Stimulated activated CD8-positive, alpha-beta memory T cell treated with anti-CD3 and anti-CD28 coated beads, Interleukin-12 subunit alpha, Interleukin-12 subunit beta, amount 100 ng/mL, for 1 hour (primary cell): ENCODE measurements at places on chromosomes 7 and 10.

DNA sequence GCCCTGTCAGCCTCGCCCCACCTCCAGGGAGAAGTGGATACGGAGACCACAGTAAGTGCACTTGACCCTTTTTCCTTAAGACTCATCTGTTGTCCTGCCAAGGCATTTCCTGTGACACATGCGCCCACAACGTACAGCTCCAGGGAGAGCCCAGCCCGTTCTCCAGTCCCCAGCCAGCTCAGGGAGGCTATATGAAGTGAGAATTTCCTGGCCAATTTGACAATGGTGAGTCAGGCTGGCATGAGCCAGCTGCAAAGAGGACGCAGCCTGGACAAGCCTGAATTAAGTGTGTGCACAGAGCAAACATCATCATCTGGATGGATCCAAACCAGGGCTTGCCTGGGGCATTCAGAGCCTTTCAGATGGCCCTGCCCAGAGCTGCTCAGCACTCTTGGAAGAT lies 244.8 kb downstream of the KCNMA1 start:
- DNase-seq, result no peak

- DNase-seq, result no peak
Measured at GRCh38 chr10:98115031-98115787, 19.2 kb upstream of the R3HCC1L start.

DNA sequence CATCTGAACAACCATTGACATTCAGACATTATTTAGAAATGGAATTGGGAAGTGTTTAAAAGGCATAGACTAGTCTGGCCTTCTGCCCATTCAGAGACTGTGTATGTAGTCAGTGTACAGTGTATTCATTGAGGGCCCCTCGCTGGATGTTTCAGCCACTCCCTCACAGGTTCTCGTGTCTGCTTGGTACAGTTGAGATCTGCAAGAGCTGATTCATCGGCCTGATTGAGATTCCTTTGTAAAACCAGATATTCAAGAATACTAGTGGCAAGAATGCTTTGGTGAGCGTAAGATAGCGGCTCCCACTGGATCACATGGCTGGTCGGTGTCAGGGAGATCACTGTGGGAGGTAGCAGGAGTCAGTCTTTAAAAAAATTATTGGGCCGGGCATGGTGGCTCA lies 119.5 kb downstream of the TCF7L2 start:
- DNase-seq, result no peak

GRCh38 chr7:22697876-22698606 lies 29.0 kb upstream of the IL6 start:
- no peak for DNase-seq

- DNase-seq, result no peak
Measured at GRCh38 chr7:997404-998395, 14.7 kb downstream of the CYP2W1 start.

GRCh38 chr7:114875186-114875585 lies 46.7 kb upstream of the MDFIC start:
- no peak for DNase-seq

DNA sequence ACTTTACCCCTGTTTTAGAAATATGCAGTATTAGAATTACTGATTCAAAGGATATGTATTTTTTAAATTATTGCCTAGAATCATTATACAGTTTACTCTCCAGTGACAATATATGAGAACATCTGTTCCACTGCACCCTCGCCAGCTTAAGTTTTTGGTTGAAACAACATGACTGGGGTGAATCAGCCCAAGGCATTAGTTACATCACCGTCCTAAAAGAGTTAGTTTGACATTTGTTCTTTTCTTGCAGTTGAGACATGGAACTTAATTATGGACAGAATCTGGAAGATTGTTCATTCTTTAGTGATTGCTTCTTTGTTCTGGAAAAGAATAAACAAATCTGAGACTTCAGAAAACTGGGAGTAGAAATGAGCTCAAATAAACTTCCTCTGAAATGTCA lies 167.3 kb upstream of the DKK1 start:
- no peak for DNase-seq

GRCh38 chr10:78627254-78627795 lies 441.4 kb upstream of the ZMIZ1 start:
- DNase-seq, result no peak

GRCh38 chr7:130959743-130960207 lies 225.8 kb upstream of the KLF14 start:
- DNase-seq, result no peak

- DNase-seq, result no peak
Measured at GRCh38 chr10:84695902-84696301, 367.5 kb downstream of the CCSER2 start.

- no peak for DNase-seq
Measured at GRCh38 chr7:17460001-17460400, 161.5 kb downstream of the AHR start.

- no peak for DNase-seq
Measured at GRCh38 chr10:112677689-112678088, 230.7 kb downstream of the VTI1A start.

DNA sequence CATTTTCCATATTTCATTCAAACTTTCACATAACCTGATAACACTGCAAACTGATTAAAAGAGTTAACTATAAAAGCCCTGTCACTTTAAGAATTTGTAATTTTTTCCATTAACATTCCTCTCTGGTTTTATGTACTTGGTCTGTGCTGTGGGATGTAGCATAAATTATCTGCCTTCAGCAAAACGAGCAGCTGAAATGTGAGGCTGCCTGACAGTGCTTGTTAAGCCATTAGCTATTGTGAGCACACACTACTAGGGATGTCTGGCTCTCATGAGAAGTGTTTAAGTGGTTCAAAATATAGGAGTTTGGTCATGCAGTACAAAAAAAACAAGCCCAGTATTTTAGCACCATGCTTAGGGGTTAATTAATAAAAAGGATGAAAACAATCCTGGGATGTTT lies 63.0 kb downstream of the HOXA1 start:
- DNase-seq, result no peak

DNA sequence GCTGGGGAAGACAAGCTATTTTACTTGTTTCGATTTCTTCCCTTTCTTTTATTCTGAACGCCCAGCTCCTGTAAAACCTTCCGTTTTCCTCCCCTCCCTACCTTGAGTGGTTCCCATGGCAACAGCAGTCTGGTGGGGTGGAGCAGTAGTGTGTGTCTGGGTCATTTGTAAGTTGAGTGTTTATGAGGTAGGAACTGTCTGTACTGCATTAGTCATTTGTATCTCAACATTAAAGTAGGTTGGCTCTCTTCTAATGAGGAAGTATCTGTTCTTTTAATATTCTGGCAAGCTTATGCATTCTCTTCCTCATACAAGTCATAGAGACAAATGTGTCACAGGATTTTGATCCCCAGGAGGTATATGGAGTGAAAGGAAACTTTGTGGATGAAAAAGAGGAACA lies 85.3 kb upstream of the CCDC6 start:
- DNase-seq, result no peak

DNA sequence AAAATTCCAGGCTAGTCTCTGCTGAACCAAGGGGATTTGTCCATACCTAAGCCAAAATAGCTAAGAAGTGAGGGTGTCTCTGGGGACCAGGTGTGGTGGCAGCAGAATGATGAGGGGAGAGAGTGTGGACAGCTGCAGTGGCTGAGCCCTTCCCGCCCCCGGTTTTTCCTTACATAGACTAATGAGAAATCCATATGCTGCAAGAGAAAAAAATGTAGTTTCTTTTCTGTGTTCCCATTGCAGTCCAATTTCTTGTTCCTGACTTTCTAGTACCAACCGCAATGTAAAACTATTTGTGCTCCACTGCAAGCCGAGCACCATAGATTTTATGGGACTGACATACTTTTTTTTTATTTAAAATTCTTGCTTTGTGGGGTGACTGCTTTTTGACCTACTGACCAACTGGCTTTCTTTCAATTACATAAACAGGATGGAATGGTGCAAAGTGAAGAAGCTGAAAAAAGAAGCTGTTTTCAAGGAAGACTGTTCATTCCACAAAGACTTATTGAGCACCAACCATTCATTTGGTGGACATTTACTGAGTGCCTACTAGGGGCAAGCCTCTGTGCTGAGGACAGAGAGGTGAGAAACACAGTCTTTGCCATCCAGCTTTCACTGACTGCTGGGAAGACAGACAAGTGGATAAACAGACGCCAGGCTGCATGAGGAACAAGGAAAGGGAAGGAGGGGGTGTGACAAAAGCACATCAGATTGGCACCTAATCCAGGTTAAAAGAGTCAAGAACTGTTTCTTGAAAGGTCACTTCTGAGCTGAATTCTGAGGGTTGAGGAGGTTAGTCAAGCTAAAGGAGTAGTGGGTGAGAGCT lies 9.8 kb downstream of the CEP41 start:
- no peak for DNase-seq

DNA sequence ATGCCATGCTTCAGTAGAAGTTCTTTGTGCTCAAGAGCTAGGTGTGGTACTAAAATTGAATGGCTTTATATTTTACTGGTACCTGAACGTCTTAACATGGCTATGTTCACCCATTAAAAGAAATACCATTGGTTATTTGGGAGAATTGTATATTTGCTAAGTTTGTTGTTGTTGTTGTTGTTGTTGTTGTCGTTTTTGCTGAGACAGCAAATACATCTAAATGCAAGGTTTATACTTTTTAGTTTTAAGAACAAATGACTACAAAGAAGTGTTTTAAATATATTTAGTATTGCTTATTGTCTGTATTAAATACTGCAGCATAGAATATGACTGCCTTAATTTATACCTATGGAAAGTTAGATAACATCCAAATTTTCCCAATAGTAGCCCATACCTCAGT lies 66.9 kb downstream of the HECW1 start:
- DNase-seq, result no peak

DNA sequence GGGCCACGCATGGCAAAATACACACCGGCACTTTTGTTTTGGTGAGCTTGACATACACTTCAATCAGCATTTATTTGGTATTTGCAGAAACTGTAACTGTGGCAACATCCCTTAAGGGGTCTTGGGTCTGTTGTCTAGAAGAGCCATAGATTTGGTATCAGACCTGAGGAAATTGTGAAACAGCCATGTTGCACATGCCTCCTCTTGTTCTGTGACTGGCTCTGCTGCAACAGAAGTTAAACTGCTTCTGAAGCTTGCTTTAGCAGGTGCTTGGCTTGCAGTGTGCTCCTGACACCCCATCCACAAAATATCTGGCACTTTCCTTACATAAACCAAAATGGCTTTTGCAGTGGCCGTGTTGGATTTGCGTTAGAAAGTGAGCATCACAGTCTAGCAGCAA lies 247.3 kb downstream of the GATA3 start:
- DNase-seq, result no peak

GRCh38 chr10:1402816-1403507 lies 334.4 kb downstream of the ADARB2 start:
- DNase-seq, result no peak

DNA sequence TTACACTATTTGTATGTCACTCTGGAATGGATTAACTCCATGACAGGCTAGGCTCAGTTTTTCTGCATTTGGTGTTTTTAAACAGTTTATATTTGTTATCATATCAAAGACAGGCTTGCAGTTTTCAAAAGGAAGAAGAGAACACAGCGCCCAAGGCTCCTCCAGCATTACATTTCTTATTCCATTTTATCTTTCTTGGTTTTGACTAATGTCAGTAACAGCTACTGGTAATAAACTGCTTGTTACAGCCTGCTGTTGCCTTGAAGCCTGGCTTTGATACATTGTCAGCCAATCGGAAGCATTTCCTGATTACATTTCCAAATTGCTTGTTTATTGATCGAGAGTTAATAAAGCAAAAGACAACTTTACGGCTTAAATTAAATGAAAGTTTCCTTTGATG lies 166.0 kb upstream of the MDFIC start:
- no peak for DNase-seq

DNA sequence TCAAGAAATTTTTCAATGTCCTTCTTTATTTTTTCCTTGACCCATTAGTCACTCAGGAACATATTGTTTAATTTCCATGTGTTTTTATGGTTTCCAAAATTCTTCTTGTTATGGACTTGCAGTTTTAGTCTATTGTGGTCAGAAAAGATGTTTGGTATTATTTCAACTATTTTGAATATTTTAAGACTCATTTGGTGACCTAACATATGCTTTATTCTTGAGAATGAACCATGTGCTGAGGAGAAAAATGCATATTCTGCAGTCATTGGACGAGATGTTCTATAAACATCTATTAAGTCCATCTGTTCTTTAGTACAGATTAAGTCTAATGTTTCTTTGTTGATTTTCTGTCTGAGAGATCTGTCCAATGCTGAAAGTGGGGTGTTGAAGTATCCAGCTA lies 42.3 kb upstream of the MDFIC start:
- DNase-seq, result no peak

DNA sequence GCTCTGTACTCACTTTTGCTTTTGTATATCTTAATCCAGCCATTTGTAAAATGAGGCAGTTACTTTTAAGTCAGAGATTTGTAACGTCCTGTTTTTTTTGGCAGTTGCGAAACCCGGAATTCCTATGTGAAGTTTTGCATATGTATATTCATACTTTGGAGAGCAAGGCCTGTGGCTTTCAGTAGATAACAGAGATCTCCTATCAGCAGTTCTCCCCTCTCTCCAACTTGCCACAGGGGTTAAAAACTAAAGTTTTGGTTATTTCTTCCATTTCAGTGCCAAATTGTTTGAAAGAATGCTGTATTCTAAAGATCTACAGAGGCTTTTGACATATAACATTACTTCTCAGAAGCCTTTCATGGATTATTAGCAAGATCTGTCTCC lies 102.4 kb downstream of the EXOC4 start:
- DNase-seq, result no peak

DNA sequence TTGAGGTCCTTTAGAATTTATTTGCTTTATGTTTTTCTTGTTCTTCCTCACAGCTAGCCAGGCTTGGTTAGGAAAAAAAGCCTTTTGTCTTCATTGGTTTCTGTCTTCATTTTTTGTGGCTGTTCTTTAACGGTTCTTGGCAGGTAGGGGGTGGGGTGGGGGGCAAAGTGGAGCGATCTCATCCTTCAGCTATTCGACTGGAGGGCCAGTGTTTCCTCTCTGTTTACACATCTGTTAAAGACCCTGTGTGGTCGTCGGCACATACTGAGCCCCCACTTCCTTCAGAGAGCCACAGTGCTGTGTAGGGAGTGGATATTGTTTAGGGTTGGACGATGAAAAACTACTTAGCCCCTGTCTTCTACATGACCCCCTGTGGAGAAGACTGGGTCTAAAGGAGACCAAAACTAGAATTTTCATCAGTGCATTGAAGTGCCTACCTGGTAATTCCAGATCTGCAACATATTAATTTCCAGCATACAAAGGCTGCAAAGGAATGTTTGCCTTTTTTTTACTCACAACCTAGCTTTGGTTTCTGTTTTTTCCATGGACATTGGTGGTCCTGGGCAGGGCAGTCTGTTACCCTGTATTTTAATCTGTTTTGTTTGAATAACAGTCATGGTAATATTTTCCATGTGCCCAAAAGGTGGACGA lies 29.0 kb downstream of the PRPF18 start:
- DNase-seq, result no peak

GRCh38 chr7:1919539-1920265 lies 249.6 kb downstream of the ELFN1 start:
- DNase-seq, result no peak

DNA sequence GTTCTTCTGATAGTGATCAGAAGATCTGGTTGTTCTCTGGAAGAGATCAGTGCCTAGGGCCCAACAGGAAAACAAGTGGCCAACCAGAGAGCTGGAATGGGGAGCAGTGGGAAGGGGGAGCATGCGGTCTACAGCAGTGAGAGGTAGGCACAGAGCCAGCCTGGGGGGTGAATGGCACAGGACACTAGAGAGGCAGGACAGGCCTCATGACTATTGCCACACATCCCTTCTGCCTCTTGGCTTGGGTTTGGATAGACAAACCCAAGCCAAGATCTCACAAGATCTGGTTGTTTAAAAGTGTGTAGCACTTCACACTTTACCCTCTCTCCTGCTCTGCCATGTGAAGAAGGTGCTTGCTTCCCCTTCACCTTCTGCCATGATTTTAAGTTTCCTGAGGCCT lies 224.4 kb downstream of the ARHGAP12 start:
- no peak for DNase-seq
